ENCODE measurements at places on chromosomes 16 and 17. TPM values are rescaled to one million over a fixed set of nuclear protein-coding genes. Genes with fewer than 3 reads are reported as not detected.
A peak's percentile ranks its signal among the peaks of the same experiment; 100 is the strongest.

Gene EMP2
- total RNA-seq = 19.0 TPM

Gene CNTNAP1
- 19.9 TPM for total RNA-seq

DNA sequence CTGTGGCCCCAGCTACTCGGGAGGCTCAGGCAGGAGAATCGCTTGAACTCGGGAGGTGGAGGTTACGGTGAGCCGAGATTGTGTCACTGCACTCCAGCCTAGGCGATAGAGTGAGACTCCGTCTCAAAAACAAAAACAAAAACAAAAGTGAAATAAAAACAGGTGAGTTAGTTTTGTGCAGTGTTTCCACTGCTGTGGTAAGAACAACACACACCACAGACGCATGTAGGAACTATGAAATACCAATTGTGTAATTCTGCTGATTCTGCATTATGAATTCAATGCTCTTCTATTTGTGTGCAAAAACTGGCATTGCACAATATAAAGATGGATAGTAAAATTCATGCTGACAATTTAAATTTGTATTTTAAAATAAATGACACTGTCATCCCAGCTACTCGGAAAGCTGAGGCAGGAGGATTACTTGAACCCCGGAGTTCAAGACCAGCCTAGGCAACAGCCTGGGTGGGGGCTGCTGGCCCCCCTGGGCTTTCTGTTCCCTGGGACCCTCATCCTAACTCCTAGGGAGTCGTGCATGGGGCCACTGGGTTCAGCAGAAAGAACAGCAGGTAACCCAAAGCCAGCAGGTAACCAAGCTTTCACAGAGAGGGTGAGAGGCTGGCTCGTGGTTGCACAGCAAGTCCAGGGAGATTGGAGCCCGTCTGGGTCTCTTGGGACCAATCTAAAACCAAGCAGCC, 10.6 kb upstream of the RHBDF2 start:
- DNase-seq = no peak

DNA sequence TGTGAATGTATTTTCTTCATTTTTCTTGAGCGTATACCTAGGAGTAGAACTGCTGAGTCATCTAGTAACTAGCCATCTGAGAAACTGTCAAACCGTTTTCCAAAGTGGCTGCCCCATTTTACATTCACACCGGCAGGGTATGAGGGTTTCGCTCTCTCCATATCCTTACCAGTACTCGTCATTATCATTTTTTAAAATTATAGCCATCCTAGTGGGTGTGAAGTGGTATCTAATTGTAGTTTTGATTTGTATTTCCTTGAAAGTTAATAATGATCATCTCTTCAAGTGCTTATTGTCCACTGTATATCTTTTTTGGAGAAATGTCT, 6.0 kb downstream of the RNF157 start:
- DNase-seq = no peak

DNA sequence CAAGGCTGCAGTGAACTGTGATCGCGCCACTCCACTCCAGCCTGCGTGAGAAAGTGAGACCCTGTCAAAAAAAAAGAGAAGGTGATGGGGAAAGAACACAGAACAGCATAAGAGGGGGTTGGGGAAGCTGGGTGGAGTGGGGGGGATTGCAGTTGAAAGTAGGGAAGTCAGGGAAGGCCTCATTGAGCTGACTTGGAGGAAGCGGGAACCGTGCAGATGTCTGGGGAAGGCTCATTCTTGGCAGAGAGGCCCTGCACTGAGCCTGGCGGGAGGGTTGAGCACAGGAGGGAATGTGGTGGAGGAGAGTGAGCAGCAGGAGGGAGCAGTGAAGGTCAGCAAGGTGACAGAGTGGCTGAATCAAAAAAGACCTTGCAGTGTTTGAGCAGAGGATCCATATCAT, 26.9 kb downstream of the IL4R start:
- no peak for DNase-seq

Gene KRT15
- total RNA-seq = 0.88 TPM

GRCh38 chr16:4261557-4262172, 11.2 kb downstream of the TFAP4 start:
- peak; percentile 94 for DNase-seq

DNA sequence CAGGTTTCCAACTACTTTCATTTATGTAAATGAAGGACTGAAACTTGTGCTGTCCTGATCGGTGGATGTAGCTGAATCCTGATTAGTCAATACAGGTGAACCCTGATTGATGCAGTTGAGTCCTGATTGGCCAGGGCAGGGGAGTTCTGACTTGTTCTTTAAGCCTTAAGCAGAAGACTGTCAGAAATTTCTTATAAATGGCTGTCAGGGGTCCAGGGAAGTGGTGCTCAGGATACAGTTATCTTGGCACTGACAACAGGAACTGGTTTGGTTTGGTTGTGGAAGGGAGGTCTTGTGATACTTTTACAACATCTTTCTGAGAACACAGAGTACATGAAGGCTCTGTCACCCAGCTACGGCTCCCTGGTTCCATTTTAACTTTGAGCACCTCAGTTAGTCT, 132.1 kb downstream of the KCNJ12 start:
- DNase-seq = peak; percentile 24

- DNase-seq = no peak
These were observed 245.4 kb downstream of the NTN1 start for GRCh38 chr17:9266697-9267117.

Gene SNX20
- total RNA-seq = not detected

DNA sequence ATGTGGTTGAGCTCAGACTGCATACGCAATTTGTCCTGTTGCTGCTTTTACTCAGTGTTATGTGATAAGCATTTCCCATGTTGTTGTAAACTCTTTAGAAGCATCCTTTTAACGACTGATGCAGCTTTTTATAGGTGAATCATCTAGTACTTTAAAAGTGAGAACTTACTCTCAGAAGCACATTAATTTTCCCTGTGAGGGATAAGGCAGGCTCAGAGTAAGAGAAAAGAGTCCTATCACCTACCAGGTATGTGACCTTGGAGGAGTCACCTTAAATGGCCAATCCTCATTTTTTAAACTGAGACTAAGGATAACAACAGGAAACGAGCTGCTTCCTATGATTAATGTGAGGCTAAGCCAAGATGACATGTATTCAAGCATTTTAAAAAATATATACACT, 34.4 kb upstream of the GAN start:
- no peak for DNase-seq

Gene SLC6A2
- total RNA-seq = not detected

- peak; percentile 76 for DNase-seq
These were observed 856 bp downstream of the DNAJA2 start for GRCh38 chr16:46972429-46973206.

DNA sequence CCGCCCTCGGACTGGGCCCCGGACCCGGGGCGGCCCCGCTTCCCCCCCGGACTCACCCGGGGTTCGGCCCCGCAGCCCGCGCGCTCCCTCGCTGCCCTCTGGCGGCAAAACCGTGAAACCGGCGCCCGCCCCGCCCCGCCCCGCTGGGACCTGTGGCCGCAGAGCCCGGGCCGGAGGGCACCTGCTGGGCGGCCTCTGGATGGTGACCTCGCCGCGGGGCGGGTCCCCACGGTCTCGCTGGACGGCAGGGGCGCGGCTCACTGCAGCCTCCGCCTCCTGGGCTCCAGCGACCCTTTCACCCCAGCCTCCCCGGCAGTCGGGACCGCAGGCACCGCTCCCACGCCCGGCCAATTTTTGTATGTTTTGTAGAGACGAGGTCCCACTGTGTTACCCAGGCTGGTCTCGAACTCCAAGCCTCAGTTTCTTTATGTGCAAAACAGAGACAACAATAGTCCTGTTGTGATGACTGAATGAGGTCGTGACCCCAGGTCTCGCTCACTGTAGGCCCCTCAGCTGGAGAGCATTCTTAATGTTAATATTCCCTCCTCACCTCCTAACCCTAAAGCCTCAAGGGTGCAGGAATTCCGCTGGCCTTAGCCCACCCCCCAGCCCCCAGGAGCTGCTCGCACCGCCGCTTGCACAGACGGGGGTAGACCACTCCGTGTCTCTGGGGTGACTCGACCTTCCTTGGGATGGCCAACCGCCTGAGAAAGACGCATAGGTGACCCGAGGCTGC, 33.7 kb upstream of the RPH3AL start:
- DNase-seq = peak; percentile 97

Gene CD300A
- not detected for total RNA-seq

Gene UNK
- 32.1 TPM for total RNA-seq

DNA sequence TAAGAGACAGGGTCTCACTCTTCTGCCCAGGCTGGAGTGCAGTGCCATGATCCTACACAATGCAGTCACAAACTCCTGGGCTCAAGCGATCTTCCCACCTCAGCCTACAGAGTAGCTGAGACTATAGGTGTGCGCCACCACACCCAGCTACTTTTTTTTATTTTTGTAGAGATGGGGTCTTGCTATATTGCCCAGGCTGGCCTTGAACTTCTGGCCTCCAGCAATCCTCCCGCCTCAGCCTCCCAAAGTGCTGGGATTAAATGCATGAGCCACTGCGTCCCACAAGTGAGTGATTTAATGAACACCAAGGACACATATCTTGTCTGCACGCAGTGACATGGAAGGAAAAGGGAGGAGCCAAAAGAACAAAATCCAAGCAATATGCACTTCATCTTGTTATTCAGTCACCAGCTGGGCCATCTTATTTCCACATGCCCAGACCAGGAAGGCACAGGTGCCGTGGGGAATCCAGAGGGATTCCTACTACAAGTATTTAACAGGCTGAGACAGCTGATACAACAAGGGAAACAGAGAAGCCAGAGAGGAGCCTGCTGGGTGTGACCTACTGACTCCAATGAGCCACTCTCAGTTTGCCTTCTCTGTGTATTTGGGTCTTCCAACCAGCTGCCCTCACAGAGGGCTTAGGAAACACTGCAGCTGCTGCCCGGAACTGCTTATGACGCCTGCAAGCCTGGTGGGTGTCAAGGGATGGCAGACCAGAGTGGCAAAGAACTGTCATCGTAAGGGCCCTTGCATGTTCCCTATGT, 17.0 kb downstream of the LSM12 start:
- no peak for DNase-seq

DNA sequence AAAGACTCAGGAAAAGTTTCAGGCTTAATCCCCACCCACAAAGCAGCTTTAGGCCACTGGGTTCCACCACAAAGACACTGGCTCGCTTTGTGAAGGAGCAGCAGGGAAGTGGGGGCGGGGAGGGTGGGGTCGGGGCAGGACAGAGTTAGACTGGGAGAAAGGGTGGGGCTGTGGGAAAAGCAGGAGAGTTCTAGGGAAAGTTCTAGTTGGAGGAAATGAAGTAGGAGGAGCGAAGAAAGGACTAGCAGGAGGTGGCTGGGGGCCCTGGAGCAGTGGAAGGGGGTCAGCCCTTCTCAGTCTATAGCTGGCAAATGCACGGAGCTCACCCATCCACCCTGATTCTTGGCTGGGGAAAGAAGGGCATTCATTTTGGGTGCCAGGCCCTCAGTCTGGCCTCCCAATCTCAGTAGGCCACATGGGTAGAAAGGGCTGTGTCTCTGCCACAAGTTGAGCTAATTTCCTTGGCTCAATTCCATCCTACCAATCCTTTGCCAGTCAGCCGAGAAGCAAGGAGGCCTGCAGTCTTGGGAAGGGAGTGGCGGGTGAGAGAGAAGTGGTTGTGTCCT, 4.6 kb downstream of the INPP5K start:
- DNase-seq = peak; percentile 39

DNA sequence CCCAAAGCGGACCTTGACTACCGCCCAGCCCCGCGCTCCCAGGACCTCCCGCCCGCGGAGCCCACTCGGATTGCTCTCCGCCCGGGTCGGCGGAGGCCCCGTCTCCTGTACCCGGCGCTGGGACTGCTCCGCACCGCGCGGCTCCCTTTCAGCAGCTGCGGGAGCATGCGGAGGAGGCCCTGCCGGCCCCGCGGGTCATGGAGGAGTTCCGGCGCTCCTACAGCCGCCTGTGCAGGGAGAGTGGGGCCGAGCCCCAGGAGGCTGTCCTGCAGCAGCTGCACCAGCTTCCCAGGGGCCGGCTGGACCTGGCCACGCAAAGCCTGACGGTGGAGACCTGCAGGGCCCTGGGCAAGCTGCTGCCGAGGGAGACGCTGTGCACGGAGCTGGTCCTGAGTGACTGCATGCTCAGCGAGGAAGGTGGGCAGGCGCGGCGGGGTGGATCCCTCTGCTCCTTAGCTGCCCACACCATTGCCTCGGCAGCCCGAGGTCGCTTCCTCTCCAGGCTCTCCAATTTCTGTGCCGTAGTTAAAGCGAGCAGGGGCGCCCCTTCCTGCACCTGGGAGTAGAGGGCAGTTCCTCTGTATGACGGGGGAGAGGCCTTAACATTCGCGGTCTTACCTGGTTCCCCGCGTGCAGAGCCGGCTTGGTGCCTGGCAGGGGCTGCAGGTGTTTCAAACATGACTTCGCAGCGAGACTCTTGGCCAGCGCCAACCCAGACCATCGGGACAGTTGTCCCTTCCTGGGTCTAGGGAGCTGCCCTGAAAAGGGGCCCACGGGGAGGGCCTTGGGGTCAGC, 539 bp downstream of the LRRC45 start:
- peak; percentile 80 for DNase-seq

Gene DNAH2
- 0.40 TPM for total RNA-seq

DNA sequence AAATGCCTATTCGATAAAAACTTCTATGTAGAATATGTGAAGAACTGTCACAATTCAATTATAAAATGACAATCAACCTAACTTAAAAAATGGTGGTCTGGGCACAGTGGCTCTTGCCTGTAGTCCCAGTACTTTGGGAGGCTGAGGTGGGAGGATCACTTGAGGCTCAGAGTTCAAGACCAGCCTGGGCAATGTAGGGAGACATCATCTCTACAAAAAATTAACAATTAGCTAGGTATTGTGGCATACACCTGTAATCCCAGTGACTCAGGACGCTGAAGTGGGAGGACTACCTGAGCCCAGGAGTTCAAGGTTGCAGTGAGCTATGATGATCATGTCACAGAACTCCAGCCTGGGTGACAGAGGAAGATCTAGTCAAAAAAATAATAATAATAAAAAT, 18.6 kb upstream of the METTL9 start:
- no peak for DNase-seq

- DNase-seq = no peak
These were observed 15.7 kb upstream of the GPR139 start for GRCh38 chr16:20089246-20089965.

Gene PYDC1
- not detected for total RNA-seq

Gene MRPL12
- total RNA-seq = 113 TPM

DNA sequence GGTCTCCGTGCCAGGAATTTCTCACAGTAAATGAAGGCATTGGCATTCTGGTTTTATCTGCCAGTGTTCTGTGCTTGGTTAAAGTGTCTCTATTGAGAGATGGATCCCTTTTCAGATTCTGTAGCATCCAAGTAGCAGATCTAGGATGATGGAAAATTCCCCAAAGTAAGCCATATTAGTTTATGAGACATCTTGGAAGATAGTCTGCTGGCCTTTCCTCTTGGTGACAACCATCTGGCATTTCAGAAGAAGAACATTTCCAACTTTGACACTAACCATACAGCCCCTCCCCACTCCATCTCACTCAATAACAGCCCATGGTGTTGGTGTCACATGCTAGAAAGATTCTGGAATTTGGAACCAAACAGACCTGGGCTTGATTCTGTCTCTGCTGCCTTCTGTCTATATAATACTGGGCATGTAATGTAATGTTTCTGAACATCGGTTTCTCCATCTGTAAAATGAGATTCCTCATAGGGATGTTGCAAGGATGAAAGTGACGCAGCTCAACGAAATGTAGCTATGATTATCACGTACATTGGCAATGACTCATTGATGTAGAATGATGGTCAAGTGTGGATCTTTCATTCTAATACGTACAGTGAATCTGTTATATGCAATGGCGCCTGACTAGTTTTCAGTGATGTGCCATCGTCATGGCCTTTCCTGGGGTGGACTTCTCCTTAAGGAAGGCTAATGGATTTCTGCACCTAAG, 32.6 kb upstream of the PIRT start:
- DNase-seq = no peak

- peak; percentile 98 for DNase-seq
These were observed at the start of gene DDX42 for GRCh38 chr17:63774141-63774968. TSS of gene DDX42 (plus strand) at chr17:63774170. CDS start at chr17:63787050, 12,880 bp downstream.

Measured in endodermal cell (in vitro differentiated cells).